ENCODE measurements at places on chromosomes 5 and 9. TPM values are rescaled to one million over a fixed set of nuclear protein-coding genes. Genes with fewer than 3 reads are reported as not detected.

ZDHHC11B gene
- not detected for total RNA-seq

SMIM33 gene
- not detected for total RNA-seq

LCN1 gene
- not detected for total RNA-seq

GABRA1 gene
- total RNA-seq = not detected

PDGFRB gene
- 0.14 TPM for total RNA-seq

VLDLR gene
- total RNA-seq = 9.9 TPM

TMEM174 gene
- total RNA-seq = 0.07 TPM

LAMC3 gene
- total RNA-seq = 0.07 TPM

PDZD2 gene
- 1.6 TPM for total RNA-seq

KIAA1191 gene
- 105 TPM for total RNA-seq

CDX1 gene
- not detected for total RNA-seq

POLR1E gene
- total RNA-seq = 37.7 TPM

CIZ1 gene
- total RNA-seq = 18.5 TPM

RABGAP1 gene
- total RNA-seq = 37.0 TPM

OR13C5 gene
- not detected for total RNA-seq

SLC36A2 gene
- not detected for total RNA-seq

C5orf34 gene
- 4.2 TPM for total RNA-seq

ARL15 gene
- 52.6 TPM for total RNA-seq

FAM81B gene
- 0.20 TPM for total RNA-seq

ZNF366 gene
- total RNA-seq = 0.46 TPM

GRXCR2 gene
- not detected for total RNA-seq

SPAG8 gene
- 0.25 TPM for total RNA-seq

HRH2 gene
- 0.26 TPM for total RNA-seq

TRPM3 gene
- total RNA-seq = 2.9 TPM

IFNA17 gene
- not detected for total RNA-seq

QSOX2 gene
- 12.4 TPM for total RNA-seq

INSL6 gene
- not detected for total RNA-seq

MYMK gene
- total RNA-seq = not detected

OTULINL gene
- total RNA-seq = 0.14 TPM

MARVELD2 gene
- 4.7 TPM for total RNA-seq

ADAMTS19 gene
- not detected for total RNA-seq

NEUROG1 gene
- total RNA-seq = not detected

UBE2QL1 gene
- not detected for total RNA-seq

GPRIN1 gene
- total RNA-seq = 6.0 TPM

CARD9 gene
- total RNA-seq = 0.59 TPM

TAF1L gene
- 0.04 TPM for total RNA-seq

FST gene
- 1.4 TPM for total RNA-seq

HTR4 gene
- total RNA-seq = not detected

BASP1 gene
- total RNA-seq = 73.9 TPM

NFIB gene
- total RNA-seq = 85.5 TPM

GAS1 gene
- total RNA-seq = 0.13 TPM

SPARC gene
- 1,269 TPM for total RNA-seq

FOXD4L6 gene
- total RNA-seq = 0.07 TPM

BTNL9 gene
- total RNA-seq = 0.07 TPM

LCN2 gene
- not detected for total RNA-seq

AGXT2 gene
- not detected for total RNA-seq

HBEGF gene
- total RNA-seq = 24.3 TPM

LCN10 gene
- not detected for total RNA-seq

ORM2 gene
- not detected for total RNA-seq

MEIKIN gene
- total RNA-seq = not detected

SLC6A19 gene
- total RNA-seq = not detected

TXN gene
- 296 TPM for total RNA-seq

CTSL gene
- total RNA-seq = 178 TPM

GLDC gene
- total RNA-seq = 19.4 TPM

PCA3 gene
- total RNA-seq = 1.2 TPM

PCDHGB5 gene
- total RNA-seq = 8.7 TPM

TMEM252 gene
- total RNA-seq = not detected

ISL1 gene
- not detected for total RNA-seq

ADGRD2 gene
- not detected for total RNA-seq

All from pulmonary artery endothelial cell (primary cell).